ENCODE measurements at places on chromosomes 5 and 9.

DNA sequence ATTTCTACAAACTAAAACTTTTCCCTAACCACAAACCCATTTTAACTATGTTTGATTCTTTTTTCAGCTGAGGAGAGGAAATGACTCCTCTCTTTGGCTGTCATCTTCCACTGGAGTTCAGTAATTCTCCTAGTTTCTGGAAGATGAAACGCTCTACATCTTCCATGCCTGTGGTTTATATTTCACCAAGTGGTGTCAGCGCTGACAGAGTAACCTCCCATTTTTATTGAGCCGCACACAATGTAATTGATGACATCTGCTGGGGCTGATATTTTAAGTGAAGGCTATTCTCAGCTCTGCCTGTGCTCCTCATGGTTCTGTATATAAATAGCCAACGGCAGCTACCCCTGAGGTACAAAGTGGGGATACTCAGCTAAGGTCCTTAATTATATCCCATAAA is 234.6 kb downstream of the SPOCK1 start:
- no peak for DNase-seq

DNA sequence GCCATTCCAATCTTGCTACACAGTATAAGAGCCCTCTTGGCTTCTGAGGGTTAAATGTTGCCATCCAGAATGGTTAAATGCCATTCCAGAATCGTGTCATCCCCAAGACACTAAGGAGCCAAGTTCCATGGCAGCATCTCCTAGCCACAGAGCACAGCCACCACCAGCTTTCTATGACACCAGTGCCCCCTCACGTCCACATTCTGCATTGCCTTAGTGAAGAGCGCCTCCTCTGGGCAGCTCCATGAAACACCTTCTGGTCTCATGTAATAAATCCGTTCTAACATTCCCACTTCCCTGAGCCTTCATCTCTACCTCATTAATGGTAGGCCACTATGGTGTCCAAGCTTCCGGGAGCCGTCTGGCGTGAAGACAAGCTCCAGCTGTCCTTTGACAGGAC is 12.4 kb downstream of the CBY3 start:
- DNase-seq: no peak

DNA sequence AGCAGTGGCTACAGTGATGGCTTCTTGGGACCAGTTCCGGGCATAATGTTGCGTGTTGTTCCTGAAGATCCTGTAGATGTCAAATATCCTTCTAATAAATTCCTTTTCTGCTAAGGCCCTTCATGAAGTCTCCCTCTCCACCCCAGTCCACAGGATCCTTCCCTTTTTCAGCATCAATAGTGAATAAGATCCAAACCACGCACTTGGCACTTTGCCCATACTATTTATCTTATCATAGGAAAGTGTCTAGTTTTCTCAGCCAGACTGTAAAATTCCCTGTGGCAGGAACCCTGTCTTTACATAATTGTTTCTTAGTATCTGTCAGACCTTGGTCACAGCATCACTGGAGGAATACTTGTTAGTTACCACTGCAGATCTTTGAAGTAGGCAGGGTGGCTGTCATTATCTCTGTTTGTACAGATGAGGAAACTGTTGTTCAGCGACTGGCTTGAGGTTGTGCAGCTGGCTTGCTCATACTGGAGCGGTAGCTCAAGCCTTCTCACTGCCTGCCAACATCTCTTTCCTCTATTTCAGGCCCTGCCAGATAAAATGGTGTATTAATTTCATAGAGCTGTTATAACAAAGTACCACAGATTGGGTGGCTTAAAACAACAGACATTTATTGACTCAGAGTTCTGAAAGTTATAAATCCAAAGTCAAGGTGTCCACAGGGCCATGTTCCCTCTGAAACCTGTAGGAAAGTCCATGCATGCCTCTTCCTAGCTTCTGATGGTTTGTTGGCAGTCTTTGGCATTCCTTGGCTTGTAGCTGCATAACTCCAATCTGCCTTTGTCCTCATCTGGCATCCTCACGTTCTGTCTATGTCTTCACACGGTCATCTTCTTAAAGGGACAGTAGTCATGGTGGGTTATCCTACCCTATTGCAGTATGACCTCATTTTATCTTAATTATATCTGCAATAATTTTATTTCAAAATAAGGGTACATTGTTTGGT is 33.5 kb upstream of the APC start:
- DNase-seq: no peak

- no peak for DNase-seq
These were observed 74.9 kb downstream of the LMX1B start for GRCh38 chr9:126688617-126689016.

GRCh38 chr5:131530706-131531331 is 104.2 kb downstream of the RAPGEF6 start:
- DNase-seq: no peak

DNA sequence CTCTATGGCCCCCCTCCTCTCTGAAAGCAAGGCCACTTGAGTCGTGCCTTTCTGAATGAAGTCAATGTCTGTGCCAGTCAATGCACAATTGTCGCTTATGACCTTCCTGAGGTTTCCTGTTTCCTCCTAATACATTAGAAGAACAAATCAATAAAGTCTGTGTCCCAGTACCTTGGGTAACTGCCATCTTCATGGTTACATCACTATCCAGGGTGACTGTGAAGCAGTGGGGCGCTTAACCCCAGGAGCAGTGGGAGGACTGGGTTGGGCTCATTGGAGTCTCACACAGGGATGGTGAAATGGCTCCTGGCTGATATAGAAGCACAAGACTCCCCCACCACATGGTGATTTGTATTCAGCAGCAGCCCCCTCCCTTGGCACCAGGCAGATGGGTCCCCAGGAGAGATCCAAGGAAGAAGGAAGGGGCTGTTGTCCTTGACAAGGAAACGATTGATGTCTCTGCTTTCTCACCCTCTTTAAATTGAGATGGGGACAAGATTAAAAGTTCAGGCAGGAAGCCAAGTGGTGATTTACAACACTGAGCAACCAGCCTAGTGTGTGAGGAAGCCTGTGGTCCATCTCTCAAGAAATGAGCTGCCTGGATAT is 261.9 kb upstream of the ZNF462 start:
- no peak for DNase-seq

- DNase-seq: no peak
These were observed 39.2 kb upstream of the NEK6 start for GRCh38 chr9:124218438-124218982.

- DNase-seq: no peak
These were observed 1043.8 kb upstream of the NUDT12 start for GRCh38 chr5:104606258-104606829.

- no peak for DNase-seq
These were observed 123.7 kb downstream of the INSYN2B start for GRCh38 chr5:169856571-169856970.

DNA sequence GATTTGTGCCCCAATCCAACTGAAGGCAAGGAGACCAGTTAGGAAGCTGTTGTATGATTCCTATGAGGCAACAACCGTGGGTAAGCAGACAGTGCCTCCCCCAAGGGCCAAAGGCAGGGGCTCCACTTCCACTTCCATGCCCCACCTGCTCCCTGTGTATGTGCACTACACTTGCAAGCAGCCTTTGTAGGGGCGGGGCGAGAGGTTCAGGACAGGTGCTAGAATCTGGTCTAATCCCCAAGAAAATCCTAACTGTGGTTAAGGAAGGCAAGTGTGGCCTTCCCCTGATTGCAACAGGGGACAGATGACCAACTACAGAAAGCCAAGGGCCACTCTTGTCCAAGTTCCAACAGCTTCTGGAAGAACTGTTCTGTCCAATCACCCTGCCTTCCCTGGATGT is 41.7 kb downstream of the B4GALT1 start:
- no peak for DNase-seq

GRCh38 chr5:108521011-108521700 is 139.3 kb upstream of the FBXL17 start:
- DNase-seq: no peak

- DNase-seq: no peak
These were observed 158.7 kb downstream of the ARRDC3 start for GRCh38 chr5:91224456-91224855.

GRCh38 chr5:29214839-29215238 is 1978.6 kb upstream of the CDH6 start:
- no peak for DNase-seq

DNA sequence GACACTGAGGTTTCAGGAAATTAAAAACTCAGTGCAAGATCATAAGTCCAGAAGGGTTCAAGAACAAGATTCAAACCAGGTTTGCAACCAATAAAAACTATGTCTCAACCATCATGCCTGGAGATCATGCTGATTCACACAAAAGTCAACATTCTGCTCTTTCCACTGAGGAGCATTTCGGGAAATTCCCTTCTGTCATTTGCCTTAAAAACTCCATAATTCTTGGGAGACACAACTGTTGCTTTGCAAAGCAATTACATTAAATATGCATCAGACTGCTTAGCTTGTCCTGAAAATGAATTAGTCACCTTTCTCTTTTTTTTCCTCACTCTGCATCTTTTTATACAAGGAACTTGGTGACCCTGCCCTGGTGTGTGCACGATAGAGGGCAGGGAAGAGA is 275.9 kb upstream of the ZNF462 start:
- no peak for DNase-seq

GRCh38 chr9:131027872-131028179 is 18.9 kb downstream of the LAMC3 start:
- DNase-seq: no peak

Measured in activated naive CD4-positive, alpha-beta T cell (primary cell).